ENCODE measurements at places on chromosomes 2 and 18.
A peak's percentile ranks its signal among the peaks of the same experiment; 100 is the strongest.

DNA sequence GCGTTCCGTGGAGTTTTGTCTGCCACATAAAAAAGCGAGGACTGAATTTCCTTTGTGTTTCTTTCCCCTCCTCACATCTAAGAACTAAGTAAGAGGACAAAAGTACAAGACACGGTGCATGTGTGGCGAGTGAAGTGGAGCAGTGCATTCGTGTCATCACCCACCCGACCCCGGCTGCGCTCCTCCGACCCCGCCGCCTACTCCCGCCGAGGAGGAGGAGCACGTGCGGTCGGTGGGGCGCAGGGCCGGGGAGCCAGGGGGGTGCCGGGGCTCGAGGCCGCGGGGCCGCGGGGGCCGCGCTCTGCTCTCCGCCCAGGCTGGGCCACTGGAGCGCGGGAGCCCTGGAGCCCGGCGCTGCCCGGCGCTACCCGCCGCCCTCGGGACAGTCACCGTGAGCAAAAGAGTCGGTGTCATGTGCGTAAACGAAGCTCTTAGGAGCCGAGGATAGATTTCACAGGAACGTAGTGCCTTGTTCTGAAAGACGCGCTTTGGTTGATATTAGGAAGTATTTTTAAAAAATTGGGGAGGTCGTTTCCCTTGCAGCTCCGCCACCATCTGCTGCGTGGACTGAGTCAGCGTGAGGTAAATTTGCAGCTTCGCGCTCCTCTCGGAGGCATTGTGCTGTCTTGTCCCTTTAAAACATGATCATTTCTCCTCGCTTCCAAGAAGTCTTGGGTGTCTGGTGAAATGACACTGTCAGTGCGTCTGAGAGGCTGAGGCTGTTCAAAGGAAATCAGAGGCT is 11.0 kb downstream of the TBR1 start:
- DNase-seq: peak; percentile 6

- DNase-seq: no peak
Observed at GRCh38 chr2:211435331-211435730, 878.9 kb downstream of the CPS1 start.

GRCh38 chr2:15472876-15473275 is 88.3 kb downstream of the NBAS start:
- DNase-seq: no peak

- no peak for DNase-seq
Observed at GRCh38 chr18:13465124-13465446, 246.5 kb downstream of the LDLRAD4 start.

- DNase-seq: no peak
Observed at GRCh38 chr2:81007104-81007503, 702.6 kb upstream of the LRRTM1 start.
